ENCODE measurements at places on chromosomes 2 and 18.
A peak's percentile ranks its signal among the peaks of the same experiment; 100 is the strongest.

- no peak for DNase-seq
These were observed 67.9 kb downstream of the NCAPH start for GRCh38 chr2:96403481-96403880.

GRCh38 chr2:85902496-85902895, 13.7 kb upstream of the ST3GAL5 start:
- DNase-seq, result no peak

DNA sequence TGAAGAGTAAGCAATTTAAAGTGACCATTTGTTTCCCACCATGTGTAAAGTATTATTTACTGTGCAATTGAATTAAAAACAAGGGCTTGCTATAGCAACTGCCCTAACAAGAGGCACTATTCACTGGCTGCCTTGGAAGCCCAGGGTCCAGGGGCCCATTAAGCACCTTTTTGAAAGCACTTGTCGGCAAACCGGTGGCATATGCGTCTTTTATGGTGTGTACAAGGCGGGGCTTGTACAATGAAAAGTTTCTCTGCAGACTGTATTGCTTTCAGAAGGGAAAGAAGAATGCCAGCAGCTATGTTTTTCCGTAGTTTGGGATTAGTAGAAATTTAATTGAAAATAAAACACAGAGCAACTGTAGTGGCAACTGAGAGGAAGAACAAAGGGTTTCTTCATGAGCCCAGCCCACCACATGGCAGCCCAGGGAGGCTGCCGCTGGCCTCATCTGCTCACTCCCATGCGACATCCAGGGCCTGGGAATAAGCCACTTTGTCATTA, 279.5 kb upstream of the PARD3B start:
- no peak for DNase-seq

DNA sequence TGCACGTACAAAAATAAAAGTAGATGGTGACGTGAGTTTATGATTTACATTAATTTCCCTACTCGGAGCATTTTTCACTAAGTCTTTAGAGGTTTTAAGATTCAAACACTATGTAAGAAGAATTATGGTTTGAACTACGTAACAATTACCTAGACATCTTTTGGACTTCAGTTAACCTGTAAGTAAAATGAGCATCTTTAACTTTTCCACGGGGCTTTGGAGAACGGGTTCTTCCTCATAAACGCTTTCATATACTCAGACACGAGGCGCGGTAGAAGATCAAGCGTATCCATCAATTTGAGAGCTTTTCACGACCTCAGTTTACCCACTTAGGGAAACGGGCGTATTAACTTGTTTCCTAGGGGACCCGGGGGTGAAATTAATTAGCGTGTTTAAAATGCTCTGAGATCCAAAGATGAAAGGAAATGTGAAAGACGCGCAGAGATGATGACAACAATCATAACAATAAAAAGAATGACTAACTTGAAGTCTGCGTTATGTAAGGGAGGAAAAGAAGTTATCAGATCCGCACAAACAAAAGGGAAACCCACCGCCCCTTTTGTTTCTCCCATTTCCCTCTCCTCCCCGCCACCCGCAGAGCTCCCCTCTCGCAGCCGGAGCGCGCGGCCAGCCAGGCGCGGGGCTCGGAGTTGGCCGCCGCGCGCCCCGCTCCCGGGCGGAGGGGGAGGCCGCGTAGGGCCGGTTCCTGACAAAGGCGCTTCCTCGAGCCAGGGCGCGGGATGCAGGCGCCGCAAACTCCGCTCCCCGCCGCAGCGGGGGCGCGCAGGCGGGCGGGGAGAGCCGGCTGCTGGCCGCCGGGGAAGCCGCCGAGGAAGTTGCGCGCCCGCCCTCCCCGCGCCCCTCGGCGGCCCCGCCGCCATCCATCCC, 807 bp downstream of the PELI1 start:
- peak; percentile 48 for DNase-seq

GRCh38 chr2:3644891-3645605, 13.0 kb upstream of the ALLC start:
- no peak for DNase-seq

- DNase-seq, result no peak
These were observed 71.9 kb downstream of the ALPK2 start for GRCh38 chr18:58557008-58557435.

DNA sequence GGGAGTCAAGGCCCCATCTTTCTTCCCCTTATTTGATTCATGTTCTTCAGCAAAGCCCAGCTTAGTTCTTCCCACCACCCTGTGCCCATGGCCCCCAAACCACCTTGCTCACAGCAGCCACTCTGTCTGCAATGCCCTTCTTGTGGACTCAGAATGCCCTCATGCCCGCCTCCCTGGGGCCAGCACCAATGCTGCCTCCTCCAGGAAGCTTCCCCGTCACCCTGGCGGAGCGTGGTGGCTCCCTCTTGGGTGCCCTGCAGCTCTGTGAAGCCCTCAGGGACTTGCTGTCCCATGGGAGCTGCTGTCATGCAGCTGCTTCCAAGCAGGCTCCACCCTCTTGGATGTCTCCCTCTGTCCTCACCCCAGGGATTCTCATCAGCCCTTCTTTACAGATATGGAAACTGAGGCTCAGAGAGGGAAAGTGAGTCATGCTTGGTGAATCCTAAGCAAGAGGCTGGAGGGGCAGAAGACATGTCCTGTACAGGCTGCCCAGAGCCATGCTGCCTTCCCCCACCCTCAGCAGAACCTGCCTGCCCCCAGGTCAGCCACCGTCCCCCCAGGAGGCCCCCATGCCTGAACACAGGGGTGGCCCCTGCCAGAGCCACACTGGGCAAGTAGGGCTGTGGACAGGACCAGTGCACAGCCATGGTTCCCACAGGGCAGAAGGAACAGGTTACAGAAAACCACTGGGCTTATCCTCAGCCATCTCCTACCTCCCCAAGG, 11.8 kb upstream of the DUSP2 start:
- DNase-seq, result no peak

GRCh38 chr2:224927011-224927410, 115.3 kb downstream of the DOCK10 start:
- no peak for DNase-seq
